ENCODE measurements at places on chromosomes 3 and 15.

- no peak for DNase-seq
These were observed 153.1 kb upstream of the GAP43 start for GRCh38 chr3:115470254-115470653.

DNA sequence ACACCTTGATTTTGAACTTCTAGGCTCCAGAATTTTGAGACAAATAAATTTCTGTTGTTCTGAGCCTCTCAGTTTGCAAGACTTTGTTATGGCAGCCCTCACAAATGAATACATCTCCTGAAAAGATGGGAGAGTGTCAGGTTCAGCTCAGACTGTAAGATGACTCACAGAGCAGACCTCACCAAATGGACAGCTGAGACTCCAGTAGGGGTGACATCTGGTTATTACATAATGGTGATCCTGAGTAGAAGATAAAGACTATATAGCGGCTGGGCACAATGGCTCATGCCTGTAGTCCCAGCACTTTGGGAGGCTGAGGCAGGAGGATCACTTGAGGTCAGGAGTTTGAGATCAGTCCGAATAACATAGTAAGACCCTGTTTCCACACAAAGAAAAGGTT, 26.2 kb upstream of the MTMR14 start:
- DNase-seq, result no peak

DNA sequence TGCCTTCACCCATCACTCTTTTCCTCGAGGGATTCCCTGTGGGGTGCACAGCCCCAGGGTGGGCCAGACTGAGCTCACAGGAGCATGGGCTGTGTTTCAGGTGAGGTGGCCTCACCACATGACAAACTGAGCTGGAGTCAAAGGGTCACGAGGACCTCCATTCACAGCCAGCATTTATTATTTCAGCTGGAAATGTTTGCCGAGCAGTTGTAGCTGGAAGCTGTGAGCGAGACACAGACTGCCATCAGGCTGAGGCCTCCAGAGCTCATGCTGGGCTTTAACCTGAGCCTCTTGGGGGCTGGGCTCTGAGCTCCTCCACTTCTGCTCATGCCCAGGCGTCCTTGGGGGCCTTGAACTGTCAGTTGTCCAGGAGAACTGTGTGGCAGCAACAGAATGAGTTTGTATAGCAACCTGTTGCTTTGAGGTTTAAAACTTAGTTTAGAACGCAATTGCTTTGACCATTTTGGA, 57.5 kb downstream of the FLNB start:
- DNase-seq, result no peak

GRCh38 chr15:64749167-64749566, 26.2 kb downstream of the RBPMS2 start:
- peak; percentile 44 for DNase-seq

- DNase-seq, result no peak
These were observed at the start of gene CAND2 for GRCh38 chr3:12796171-12797123. CAND2 (plus strand) TSS chr3:12796680; CDS start chr3:12796721, 41 bp downstream.

- no peak for DNase-seq
These were observed 335.0 kb downstream of the GRM7 start for GRCh38 chr3:7195934-7196333.

GRCh38 chr15:71199384-71200351, 84.4 kb downstream of the THSD4 start:
- DNase-seq, result no peak

GRCh38 chr15:36495456-36495991, 83.9 kb upstream of the CDIN1 start:
- no peak for DNase-seq

DNA sequence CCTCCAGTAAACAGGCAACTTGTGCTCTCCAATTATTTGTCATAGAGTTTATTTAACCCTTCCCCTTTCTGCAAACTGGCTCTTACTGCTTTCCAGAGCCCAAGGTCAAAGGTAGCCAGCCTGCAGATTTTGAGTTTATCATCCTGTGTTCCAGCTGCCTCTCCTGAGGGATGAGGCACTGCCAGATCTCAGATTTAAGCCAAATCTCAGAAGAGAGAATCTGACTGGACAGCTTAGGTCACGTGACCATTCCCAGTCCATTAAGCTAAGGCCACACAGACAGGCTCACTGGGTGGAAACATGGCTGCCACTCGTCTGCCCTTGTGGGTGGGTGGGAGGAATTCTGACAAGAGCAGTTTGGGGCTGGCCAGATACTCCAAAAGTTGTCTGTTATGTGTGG, 8.6 kb upstream of the SIAH2 start:
- DNase-seq, result no peak

- no peak for DNase-seq
These were observed 9.1 kb downstream of the EPHA3 start for GRCh38 chr3:89116476-89116875.

DNA sequence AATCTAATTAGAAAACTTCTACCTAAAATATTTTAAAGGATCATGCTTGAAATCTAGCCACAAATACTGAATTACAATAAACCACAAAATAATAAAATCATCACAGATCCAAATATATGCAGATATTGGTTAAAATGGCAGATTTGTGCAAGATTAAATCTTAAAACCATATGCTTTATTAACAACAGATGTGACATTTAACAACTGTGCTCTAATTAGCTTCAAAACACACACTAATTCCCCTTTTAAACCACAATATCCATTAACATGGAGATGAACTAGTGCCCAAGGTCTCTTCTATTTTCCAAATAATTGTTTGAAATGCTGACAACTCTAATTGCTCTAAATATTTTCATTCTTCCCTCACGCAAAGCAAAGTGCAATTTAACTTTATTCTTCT, 1530.3 kb downstream of the SI start:
- DNase-seq, result no peak

- no peak for DNase-seq
These were observed 207.4 kb upstream of the IGF1R start for GRCh38 chr15:98440917-98441316.

DNA sequence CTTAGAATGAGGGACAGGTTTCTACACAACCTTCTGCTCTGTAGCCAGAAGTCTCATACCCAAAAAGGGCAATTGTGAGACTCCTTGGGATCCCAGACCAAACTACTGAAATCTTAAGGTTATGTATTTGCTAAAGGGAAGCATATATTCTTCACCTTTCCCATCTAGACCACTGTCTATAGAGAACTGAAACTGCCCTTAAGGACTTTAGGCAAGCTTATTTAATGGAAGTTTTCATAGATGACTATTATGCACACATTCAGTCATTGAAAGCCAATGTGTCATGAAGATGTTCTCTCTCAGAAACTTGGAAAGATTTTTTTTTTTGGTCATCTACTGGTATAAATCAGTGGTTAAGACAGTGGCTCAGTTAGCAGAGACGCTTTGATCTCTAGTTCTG, 365.3 kb downstream of the MCTP2 start:
- no peak for DNase-seq

GRCh38 chr3:156516961-156517360, 38.0 kb downstream of the SSR3 start:
- DNase-seq, result no peak

DNA sequence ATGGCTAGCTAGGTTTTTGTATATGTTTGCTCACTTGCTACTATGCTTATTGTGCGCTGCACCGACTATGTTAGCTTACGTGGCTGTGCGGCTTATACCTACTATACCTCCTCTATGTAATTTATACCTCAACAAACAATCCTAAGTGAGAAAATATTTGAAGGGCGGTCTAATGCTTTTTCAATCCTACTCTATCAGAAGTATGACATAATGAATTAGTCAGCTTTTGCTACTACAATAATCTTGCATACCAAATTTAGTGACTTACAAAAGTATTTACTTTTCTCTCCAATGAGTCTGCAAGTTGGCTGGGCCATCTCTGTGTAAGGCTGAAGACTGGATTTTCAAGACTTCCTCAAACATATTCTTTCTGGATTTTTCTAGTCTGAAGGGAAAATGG, 391.2 kb upstream of the NECTIN3 start:
- no peak for DNase-seq

GRCh38 chr3:61685755-61686154, 124.4 kb downstream of the PTPRG start:
- DNase-seq, result no peak

DNA sequence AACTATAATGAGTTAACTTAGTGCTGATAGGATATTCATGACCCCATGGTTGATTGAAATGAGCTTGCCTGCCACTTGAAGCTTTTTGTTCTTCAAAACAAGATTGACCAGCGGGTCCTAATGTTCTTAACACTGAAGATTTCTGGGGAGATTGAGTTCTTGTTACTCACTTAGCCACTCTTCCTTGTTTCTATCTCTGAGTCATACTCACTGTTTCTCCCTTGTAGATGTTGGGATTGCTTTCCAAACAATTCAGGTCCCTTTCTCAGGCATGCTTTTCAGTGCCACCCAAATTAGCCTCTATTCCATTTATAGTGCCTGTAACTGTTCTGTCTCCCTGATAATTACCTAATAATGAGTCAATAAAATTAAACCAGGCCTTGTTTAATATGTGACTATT, 517.0 kb downstream of the SQOR start:
- DNase-seq, result no peak

GRCh38 chr3:187667526-187667925, 2.7 kb downstream of the SST start:
- no peak for DNase-seq

GRCh38 chr15:97301166-97301565, 659.3 kb upstream of the ARRDC4 start:
- no peak for DNase-seq

DNA sequence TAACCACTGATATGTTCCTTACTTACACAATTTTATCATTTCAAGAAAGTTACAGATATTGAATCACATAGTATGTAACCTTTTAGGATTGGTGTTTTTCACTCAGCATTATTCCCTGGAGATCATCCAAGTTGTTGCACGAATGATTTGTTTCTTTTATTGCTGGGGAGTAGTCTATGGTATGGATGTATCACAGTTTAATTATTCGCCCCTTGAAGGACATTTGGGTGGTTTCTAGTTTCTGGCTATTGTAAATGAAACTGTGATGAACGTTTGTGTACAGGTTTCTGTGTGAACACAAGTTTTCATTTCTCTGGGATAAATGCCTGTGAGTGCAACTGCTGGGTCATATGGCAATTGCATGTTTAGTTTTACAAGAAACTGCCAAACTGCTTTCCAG, 68.8 kb downstream of the NMNAT3 start:
- no peak for DNase-seq

DNA sequence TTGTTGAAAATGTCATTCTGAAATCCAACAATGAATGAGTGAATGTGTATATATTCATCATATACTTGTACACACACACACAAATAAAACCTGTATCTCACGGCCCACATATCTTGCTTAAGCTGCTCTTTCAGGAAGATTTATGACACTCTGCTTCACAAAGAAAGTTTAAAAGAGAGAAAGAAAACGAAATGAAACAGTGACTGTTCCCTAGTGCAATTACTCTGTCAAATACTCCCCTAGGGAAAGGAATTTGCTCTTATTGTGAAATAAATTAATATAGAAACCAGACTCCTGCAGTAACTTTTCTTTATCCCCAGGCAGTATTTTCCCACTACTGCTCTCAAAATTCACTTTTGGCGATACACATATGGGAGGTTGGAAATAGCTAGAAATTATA, 329.1 kb downstream of the VPS13C start:
- no peak for DNase-seq

GRCh38 chr3:5095886-5096285, 26.2 kb upstream of the ARL8B start:
- DNase-seq, result no peak

DNA sequence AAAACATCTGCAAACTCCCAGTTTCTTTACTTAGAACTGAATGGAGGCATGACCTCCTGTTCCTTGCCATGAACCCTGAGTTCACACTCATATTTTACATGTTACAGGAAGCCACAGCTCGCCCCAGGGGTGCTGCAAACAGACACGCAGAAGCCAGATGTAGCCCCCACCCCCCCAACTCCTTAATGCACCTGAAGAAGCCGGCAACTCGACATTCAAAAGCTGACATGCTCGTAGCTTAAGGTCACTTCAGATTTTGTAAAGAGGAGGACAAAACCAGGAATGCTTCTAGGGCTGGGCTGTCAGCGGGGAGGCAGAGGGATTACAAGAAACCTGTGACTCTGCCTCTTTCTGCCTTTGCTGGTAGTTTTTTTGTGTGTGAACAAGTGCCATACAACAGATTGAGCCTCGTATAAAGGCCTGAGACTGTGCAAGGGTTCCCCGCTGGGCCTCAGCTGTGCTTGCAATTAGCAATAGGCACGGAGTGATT, 42.0 kb upstream of the FEZF2 start:
- no peak for DNase-seq

DNA sequence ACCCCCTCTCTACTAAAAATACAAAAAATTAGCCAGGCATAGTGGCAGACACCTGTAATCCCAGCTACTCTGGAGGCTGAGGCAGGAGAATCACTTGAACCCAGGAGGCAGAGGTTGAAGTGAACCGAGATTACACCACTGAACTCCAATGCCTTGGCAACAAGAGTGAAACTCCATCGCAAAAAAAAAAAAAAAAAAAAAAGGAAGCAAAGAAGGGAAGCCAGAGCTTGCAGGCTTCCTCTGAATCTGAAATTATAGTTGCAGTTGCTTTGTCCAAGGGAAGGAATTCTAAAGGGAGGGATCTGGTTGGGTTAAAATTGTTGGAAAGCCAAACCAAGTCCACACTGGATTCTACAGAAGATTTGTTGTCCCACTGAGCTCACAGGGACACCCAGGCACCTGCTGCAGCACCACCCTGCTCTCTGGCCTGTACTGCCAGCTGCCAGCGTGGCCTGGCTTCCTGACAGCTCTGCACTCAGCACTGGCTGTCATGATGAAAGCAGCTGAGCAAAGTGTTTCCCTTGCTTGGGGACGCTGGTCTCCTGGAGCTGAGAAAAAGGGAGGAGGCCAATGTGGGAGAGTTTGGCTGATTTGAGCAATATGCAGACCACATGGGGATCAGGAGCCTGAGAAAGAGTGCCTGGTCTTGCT, 88.8 kb upstream of the HES1 start:
- DNase-seq, result no peak

DNA sequence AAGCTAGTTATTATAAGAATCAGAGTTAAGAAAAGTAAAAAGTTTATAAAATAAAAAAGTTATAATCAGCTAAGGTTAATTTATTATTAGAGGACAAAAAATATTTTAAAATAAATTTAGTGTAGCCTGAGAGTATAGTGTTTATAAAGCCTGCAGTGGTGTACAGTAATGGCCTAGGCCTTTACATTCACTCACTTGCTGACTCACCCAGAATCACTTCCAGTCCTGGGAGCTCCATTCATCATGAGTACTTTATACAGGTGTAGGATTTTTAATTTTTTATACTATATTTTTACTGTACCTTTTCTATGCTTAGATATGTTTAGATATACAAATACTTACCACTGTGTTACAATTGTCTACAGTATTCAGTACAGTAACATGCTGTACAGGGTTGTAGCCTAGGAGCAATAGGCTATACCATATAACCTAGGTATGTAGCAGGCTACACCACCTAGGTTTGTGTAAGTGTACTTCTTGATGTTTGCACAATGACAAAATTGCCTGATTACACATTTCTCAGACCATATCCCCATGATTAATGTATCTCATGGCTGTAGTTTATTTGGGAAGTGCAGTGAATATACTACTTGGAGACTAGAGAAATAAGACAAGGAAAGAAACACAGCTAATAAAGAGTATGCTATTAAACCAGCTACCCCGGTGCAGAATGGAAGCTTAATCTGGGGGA, 101.9 kb upstream of the GALNT15 start:
- no peak for DNase-seq

GRCh38 chr15:69060744-69061143, 46.2 kb downstream of the NOX5 start:
- no peak for DNase-seq

GRCh38 chr3:42129014-42129953, 38.1 kb downstream of the TRAK1 start:
- DNase-seq, result no peak

- DNase-seq, result no peak
These were observed 261.4 kb downstream of the ZMAT3 start for GRCh38 chr3:178810181-178810580.

- no peak for DNase-seq
These were observed 10.2 kb downstream of the SNRK start for GRCh38 chr3:43296565-43296964.
